Pulmonary artery endothelial cell (primary cell): ENCODE measurements at places on chromosomes 11 and 22. TPM values are rescaled to one million over a fixed set of nuclear protein-coding genes. Genes with fewer than 3 reads are reported as not detected.

GRCh38 chr11:41779401-41779960 lies 320.0 kb upstream of the LRRC4C start:
- DNase-seq, result no peak

The SYCE3 gene
- not detected in 2 replicates for total RNA-seq

- no peak for DNase-seq
Measured at GRCh38 chr11:57251037-57251436, 14.0 kb upstream of the APLNR start.

DNA sequence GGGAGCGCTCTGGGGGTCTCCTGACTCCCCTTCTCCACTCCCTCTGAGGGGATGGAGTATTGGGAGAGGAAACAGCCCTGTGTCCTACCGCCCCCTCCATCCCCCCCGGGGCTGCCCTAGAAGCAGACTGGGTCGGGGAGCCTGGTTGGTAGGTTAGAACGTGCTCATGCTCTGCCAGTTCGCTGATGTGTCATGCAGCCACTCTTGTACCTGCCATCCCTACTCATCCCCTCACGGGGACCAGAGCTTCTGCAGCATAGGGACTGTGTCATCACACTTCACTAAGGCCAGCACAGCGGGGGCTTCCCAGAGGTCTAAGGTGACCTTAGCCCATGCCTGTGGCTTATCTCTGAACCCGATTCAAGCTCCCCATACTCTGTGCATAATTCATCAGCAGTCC lies 4.7 kb downstream of the KCNJ1 start:
- no peak for DNase-seq

The OR6A2 gene
- 0.07 and 0.20 TPM in 2 replicates for total RNA-seq

- no peak for DNase-seq
Measured at GRCh38 chr11:107590460-107591377, at the start of gene ELMOD1. TSS of gene ELMOD1 (plus strand) at chr11:107591147. CDS start at chr11:107618190, 27,043 bp downstream.

The OLFML1 gene
- total RNA-seq, result not detected in 2 replicates

DNA sequence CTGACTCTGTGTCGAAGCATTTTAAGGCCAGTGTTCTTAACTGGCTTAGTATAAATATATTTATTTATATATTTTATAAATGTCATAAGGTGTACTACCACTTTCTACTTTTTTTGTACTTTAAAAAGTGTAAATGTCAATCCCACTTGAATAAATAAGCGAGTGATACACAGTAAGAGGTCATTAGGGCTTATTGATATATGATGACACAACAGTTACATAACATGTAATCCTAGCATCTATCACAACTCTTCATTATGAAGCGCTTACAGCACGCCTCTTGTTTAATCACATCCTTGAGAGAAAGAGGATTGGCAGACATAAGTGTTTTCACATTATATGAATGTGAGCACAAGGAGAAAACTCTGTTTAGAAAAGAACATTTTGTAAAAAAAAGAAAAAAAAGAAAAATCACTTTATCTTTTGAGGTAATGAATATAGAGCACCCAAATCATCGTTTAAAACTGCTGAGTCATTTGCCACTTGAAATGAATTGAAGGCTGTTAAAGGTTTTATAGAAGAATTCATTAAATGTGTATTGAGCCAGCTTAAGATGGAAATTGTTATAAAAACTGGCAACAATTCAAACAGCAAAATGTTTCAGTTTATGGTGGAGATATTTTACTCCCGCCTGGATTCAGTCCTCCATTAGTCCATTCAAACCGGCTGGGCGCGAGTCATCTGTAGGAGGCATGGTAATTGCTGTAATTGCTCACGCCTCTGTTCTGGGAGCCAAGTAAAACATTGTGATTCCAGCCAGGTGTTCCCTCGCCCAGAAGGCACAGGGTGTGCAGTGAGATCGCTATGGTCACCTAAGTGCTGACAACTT lies 627.3 kb upstream of the KIRREL3 start:
- no peak for DNase-seq

- no peak for DNase-seq
Measured at GRCh38 chr11:130699561-130699960, 216.7 kb downstream of the SNX19 start.

DNA sequence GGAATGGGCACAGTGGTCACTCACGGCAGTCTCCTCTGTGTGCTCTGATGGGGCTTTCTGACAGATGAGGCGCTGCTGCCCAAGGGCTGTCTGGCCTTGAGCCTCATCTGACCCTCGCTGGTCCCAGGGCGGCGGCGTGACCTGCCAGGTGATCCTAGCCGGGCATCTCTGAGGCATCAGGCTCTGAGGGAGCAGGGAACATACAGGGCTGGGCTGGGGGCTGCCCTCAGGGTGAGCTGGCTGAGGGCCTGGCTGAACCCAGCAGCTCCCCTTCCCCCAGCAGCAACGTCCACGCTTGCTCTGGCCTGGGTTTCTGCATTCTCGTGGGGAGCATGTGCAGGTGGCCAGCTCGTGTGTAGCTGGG lies 47.6 kb downstream of the MOB2 start:
- no peak for DNase-seq

The OR5M11 gene
- not detected in 2 replicates for total RNA-seq

The TCN1 gene
- not detected in 2 replicates for total RNA-seq

DNA sequence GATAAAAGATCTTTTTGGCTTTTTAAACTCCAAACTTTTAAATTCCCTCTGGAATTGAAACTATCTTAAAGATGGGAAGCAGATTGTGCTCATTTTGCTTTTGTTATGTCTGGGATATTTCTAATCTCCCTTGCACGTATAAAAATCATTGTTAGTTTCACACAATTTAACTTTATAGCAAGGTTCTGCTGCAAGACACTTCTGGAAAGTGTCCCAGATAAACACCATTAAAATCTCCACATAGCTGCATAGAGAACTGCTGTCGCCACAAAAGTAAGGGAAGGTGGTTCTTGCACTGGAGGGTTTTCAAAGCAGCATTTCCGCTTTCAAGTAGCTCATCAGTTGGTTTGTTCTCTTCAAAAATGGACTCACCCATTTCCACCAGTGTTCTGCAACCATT lies 11.8 kb downstream of the PTS start:
- no peak for DNase-seq

The CYP2D6 gene
- total RNA-seq, result 0.13 and 0.14 TPM in 2 replicates

- DNase-seq, result no peak
Measured at GRCh38 chr11:724049-724777, 18.2 kb downstream of the EPS8L2 start.

GRCh38 chr22:37632174-37633088 lies 7.0 kb upstream of the SH3BP1 start:
- DNase-seq, result no peak

GRCh38 chr22:29270475-29271271 lies 2.6 kb downstream of the EWSR1 start:
- DNase-seq, result no peak

The FAT3 gene
- under 0.01 TPM in 1 of 2 replicates, not detected in the other for total RNA-seq

The RBM14 gene
- total RNA-seq, result 23.2 and 43.6 TPM in 2 replicates

- no peak for DNase-seq
Measured at GRCh38 chr11:120835601-120836228, 188.2 kb upstream of the TBCEL start.
